ENCODE measurements at places on chromosomes 3 and 15.

GRCh38 chr3:61938878-61939549 is 377.6 kb downstream of the PTPRG start:
- no peak for DNase-seq

DNA sequence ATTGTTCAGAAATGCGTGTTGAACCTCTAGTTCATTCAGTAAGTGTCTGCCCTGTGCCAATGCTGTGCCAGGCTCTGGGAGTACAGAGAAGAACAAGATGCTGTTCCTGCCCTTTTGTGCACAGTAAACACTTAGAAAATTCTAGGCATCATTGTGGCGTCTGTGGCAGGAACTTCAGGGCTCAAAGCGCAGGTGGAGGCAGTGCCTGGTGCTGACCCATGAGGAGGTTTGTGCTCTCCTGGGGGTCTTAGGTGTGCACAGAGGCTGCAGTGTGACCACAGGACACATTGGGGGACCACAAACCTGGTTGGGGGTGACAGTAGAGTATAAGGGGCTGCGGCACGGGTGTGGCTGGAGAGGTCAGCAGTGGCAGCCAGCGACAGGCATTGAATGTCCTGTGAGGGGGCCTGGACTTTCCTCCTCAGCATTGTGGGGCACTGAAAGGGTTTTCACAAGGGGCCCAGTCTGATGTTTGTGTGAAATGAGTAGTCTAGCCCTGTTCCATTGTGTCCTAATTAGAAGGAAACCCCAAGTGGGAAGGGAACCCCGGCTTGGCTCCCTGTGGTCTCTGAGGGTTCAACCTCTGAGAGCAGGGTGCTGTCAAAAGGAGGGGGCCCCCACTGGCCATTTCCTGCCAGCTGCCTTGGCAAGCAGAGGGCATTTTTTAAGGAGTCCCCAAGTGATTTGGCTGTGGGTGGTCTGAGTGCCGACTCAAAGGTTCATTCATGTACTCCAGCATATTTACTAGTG is 20.9 kb downstream of the MRAS start:
- DNase-seq = no peak

GRCh38 chr3:45409921-45410320 is 21.5 kb downstream of the LARS2 start:
- no peak for DNase-seq

DNA sequence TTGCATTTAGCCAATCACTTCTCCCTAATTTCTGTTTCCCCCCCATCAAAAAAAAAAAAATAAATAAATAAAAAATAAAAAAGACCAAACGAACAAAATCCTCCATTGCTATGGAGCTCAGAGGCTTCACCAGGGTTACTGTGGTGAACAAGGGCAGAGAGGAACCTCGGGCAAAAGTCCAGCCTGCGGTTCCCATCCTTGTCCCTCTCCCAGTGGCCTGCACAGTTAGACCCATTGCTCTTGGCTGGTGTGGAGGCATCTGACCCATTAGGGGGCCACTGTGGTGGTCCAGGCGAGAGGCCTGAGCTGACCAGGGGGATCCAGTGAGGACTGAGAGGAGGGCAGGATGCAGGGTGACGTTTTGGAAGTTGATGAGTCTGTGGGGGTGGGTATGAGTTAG is 18.8 kb downstream of the CORO2B start:
- no peak for DNase-seq

GRCh38 chr3:143847787-143848631 is at the start of gene SLC9A9:
SLC9A9 (minus strand) TSS chr3:143848468; CDS start chr3:143848322, 146 bp downstream.
- peak; percentile 43 for DNase-seq

GRCh38 chr3:76377074-76377473 is 591.7 kb upstream of the ZNF717 start:
- no peak for DNase-seq
